Esophagus mucosa (tissue), 1 donor: ENCODE measurements at places on chromosomes 3 and 15. TPM values are rescaled to one million over a fixed set of nuclear protein-coding genes. Genes with fewer than 3 reads are reported as not detected.
A peak's percentile ranks its signal among the peaks of the same experiment; 100 is the strongest.

HYKK gene
- total RNA-seq, result 4.3 TPM

FURIN gene
- total RNA-seq, result 30.6 TPM

- ATAC-seq, result no peak
Observed at GRCh38 chr3:160016972-160017371, 28.3 kb downstream of the IL12A start.

GRCh38 chr3:45785605-45786150, 10.7 kb downstream of the SLC6A20 start:
- ATAC-seq, result no peak

DNA sequence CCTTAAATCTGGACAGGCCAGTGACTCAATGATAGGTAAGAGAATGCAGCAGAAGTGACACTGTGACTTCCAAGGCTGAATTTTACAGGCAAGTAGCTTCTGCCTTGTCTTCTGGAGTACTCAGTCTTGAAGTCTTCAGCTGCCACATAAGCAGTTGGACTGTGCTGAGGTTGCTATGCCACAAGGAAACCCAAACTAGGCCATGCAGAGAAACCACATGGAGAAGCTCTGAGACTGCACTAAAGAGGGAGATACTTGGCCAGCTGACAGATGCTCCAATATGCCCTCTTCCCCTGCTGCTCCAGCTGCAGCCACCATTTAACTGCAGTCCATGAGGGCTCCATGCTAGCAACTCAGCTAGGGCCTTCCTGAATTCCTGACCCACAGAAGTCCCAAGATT, 119.4 kb upstream of the GADL1 start:
- no peak for ATAC-seq

GRCh38 chr3:61606196-61606595, 44.8 kb downstream of the PTPRG start:
- no peak for ATAC-seq

DNA sequence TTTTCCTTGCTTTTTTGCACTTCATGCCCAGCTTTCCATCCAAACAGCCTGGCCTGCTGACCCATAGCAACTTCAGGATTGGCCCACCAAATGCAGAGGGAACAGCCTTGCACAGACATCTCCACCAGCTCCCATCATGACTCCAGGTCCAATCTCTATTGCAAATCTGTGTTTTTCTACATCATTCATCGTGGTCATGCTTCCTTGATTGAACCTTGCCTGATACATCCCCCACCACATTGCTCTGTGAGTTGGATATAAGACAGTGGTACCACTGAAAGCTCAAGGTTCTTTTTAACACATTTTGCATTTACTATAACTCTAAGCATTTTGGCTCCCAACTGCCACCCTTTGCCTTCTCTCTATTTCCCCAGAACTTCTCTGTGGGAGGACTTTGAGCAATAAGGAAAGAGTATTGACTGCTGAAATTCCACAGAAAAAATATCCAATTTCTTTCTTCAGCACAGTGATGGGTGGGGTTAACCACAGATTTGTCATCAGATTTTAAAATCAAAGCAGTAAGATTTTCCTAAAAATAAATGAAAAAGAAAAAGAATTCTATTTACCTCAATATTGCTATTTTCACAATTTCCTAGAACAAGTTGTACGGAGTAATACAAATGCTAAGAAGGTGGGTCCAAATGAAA, 114.6 kb upstream of the GALNT15 start:
- ATAC-seq, result no peak

DNA sequence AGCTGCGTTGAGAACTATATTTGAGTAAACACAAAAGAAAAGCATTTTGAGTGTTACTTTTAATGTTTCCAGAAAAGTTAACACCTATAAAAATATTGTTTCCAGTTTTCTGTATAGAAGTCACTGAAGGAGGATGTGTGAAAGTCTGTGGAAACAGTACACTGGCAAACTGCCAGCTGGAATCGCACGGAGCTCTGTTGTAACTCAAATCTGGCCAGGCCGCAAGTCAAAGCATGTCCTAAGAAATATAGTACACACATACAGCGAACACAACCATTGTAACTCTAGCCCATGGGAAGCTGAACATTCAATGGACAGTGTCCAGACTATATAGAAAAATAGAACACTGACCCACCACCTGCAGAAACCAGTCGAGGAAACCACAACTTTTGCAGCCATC, 657.2 kb downstream of the FHIT start:
- ATAC-seq, result peak; percentile 86

- ATAC-seq, result no peak
Observed at GRCh38 chr3:112320691-112321090, 12.3 kb upstream of the CD200 start.
